ENCODE measurements at places on chromosomes 13 and 19.

DNA sequence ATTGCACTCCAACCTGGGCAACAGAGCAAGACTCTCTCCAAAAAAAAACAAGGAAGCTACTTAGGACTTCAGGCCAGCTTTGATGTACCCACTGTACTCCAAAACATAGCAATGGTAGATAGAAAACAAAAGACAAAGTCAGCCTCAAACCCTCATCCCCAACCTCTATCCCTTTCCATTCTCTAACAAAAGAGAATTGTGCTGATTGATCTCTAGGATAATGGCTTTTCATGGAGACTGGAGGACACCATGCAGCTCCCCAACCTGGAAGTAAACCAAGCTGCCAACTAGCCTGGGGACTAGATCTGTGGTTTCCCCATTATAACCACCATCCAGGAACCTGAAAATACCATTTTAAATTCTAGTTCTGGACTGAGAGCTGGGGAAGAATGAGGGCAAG lies 4.3 kb upstream of the ZDHHC20 start:
- DNase-seq: no peak

GRCh38 chr19:41895745-41896580 lies 13.0 kb downstream of the ARHGEF1 start:
- DNase-seq: no peak

DNA sequence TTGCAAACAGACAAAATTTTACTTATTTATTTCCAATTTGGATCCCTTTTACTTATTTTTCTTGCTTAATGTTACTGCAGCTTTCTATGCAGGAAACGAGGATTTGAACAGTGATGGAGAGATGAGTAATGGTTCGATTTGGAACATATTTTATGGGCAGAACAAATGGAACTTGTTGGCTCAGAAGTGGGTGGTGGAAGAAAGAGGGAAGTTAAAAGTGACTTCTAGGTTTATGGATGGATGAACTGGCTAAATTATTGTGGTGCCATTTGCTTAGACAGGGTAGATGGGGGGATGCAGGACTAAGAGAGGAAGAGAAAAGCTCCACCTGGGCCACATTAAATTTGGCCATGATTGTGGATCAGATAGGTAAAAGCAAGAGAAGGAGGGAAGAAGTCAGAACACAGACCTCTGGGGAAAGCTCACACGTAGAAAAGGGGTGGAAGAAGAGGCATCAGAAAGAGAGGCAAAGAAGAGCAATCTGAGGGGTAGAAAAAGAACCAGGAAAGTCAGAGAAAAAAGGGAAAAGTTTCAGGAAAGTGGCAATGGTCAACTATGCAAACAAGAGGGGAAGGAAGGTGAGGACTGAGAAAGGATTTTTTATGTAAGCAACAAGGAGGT lies 768 bp upstream of the CYSLTR2 start:
- no peak for DNase-seq

GRCh38 chr13:44918326-44919103 lies 70.8 kb downstream of the NUFIP1 start:
- peak; percentile 91 for DNase-seq

DNA sequence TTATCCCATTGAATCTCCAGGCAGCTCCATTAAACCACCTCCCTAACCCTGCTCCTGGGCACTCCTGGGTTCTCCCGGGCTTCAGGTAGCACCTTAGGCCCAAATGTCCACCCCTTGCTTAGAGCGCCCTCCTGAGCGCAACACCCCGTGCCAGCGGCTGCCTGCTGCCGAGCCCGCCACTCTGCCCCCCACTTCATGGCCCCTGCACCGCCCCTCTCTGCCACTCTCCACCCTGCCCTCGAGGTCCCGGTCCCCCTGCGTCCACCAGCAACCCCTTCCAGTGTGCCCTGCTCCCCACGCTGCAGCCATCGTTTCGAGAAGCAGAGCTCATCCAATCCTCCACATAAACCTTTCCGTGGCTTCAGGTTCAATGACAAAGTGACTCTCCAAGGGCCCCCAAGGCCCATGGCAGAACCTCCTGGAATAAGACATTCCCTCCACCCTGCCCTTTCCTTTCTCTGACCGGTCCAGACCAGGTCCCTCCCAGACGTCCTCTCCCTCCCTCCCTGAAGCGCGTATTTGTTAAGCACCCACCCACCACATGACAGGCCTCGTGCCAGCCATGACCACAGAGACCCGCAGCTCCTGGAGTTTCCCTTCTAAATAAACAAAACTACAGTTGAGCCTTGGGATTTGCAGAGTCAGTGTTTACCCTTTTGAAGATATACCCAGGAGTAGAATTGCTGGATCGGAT lies 66.6 kb downstream of the ARHGEF18 start:
- DNase-seq: no peak

DNA sequence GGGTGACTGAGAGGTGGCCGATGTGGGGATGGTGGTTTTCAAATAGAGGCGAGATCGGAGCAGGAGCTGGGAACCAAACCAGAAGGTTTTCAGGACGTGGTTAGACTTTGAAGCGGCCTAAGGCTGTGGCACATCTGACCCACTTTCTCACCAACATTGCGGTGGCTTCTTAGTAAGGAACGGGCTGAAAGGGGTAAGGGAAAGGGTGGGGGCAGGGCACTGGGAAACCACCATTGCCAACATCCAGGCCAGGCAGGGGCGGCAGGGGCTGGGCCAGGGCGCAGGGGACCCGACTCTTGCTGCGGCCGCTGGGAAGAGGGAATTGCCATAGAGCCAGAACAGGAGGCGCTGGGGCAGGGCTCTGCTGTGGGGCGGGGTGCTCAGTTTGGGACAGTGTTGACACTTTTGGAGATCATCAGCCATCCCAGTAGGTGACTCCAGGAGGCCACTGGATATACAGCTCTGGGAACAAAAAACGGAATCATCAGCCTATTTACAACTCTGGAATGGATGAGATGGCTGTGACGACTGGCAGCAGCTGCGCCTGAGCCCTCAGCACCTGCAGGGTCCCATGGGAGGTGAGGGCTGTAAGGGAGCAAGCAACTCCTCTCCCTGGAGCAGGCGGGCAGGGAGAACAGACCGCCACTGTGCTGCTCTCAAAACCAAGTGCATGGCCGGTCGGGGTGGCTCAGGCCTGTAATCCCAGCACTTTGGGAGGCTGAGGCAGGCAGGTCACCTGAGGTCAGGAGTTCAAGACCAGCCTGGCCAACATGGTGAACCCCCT lies 52.2 kb downstream of the IRS2 start:
- no peak for DNase-seq

- no peak for DNase-seq
Observed at GRCh38 chr19:28487999-28488398, 725.0 kb downstream of the UQCRFS1 start.

- DNase-seq: no peak
Observed at GRCh38 chr13:27110056-27110746, 61.4 kb downstream of the USP12 start.

DNA sequence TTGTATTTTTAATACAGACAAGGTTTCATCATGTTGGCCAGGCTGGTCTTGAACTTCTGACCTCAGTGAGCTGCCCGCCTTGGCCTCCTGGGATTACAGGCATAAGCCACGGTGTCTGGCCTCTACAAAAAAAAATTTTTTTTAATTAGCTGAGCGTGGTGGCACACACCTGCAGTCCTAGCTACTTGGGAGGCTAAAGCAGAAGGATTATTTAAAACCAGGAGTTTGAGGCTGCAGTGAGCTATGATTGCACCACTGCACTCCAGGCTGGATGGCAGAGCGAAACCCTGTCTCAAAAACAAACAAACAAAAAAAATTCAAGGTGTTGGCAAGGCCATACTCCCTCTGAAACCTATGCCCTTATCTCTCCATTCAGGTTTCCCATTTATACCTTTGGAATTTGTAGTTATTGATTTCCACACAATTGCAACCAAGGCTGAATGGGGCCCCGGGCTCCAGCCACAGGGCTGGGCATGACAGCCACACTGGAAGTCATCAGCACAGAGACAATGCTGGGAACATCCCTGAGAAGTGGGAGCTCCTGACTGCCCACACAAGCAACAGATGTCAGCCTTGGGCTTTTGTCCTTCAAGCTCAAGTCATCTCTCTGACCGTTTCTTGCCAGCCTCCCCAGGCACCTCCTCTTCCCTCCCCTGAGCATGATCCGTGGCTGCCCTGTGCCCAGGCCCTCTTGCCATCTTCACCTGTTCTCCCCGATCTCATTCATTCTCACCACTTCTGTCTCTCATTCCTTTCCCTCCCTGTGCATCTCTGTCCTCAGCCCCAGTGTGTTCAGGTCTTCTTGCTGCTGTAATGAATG lies 27.2 kb upstream of the CALM3 start:
- DNase-seq: no peak

DNA sequence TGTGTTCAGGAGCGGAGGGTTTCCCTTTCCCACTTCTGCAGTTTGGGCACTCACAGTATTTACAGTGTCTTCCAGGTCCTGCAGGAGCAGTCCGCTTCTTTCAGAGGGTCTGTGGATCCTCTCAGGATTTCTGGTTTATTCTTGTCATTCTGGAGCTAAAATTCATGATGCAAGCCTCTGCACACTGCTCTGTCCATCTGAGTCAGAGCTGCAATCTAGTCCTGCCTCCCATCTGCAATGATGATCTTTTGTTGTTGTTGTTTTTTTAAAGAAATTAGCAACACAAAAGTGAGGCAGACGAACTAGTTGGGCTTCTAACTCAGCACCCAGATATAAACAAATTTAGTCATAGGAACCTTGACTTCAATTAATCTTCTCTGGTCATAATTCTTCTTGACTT lies 86.5 kb downstream of the DLEU7 start:
- DNase-seq: no peak

DNA sequence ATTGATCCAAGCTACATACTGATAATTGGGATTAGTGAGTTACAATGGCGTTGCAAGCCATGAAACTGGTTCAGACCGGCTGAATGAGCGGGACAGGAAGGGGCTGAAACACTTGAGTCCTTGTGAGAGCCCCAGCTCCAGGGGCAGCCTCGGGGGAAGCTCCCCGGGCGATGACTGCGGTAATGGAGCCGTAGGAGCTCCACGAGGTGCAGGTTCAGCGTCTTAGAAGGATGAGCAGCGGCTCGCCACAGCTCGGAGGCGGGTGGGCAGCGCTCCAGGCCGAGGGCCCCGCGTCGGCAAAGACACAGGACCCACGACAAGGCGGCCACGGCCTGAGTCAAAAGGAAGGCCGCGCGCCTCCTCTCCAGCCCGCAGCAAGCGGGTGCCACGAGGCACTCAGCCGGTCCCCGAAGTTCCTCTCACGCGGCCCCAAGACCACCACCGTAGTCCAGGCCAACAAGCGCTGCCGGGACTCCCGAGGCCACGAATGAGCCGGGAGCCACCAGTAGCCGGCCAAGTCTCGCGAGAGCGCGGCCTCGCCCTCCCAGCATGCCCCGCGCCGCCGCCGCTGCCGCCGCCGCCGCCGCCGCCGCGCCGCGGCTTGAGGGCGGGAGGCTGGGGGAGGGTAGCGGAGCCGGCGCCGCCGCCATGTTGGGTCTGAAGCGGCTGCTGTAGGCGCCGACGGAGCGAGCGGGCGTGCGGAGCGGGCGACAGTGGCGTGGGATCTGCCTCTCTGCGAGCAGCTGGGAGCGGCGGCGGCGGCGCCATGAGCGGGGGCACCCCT lies at the start of gene LSM14A:
TSS of gene LSM14A (plus strand) at position 628 of the 784 bp plus-strand sequence. CDS start at position 767, 139 bp downstream.
- DNase-seq: peak; percentile 34

DNA sequence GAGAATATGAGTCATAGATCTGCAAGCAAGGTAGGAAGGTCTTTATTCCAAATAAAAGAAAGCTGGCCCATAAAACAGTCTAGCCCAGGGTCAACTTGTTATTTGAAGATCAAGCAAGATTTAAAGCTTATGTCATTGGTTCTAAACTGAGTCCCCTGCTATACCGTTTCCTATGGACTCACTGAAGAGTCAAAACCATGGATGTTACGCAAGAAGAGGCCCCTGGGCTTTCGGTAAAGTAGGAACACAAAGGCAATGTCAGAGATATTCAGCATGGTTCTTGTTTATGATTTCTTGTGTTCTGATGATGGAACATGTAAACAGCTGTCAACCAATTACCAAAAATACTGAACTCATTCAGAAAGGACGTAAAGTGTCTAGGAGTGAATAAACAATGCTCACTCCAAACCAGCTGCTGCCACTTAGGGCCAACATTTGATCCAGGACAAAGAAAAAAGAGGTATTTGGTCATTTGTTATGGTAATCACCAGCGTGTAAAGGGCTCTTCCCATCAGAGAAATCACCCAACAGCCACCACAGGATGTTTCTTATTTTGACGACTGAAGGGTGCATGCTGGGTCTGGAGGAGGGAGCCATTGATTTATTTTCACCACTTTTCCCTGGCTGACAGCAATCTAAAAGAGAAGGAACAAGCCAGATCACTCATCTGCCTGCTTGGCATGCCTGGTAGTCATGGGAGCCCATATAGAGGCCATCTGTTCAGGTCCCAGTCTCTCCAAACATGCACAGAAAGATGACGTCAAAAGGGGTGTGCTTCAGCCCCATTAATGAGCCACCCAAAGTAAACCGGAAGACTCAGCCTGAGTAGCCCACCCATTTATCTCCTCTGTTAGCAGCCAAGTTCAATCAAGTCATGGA lies 68.3 kb downstream of the FGF14 start:
- DNase-seq: no peak
